ENCODE measurements at places on chromosomes 13 and 19.

DNA sequence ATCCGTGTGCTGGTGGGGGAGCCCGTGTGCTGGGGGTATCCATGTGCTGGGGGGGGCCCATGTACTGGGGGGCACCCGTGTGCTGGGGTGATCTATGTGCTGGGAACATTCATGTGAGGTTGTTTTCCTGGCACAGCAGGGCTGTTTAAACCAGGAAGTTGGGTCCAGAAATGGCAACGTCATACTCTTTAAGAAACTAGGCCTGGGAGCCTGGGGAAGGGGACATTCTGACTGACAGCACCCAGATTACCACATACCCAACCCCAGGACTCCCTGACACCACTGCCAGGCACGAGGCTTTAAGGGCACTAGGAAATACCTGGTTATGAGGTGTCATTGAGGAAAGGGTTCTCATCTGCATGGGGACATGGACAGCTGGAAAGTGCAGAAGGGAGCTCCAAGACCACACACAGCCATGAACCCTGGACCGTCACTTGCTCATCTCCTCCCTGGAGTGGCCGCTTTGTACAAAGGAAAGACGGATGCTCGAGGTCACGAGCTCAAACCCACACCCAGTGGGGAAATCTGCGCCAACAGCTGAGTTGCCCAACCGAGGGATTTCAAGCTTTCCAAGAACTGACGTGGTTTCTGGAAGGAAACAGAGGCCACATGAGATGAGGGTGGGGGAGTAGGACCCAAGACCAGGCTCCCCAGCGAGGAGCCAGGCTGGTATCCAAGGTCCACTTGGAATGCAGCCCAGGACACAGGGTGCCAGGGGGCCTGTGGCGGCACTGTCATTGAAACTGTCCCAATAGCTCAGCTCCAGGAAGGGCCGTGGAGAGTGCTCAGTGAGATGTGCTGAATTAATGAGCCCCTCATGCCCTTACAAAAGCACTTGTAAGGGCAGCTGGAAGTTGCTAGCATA, 40.9 kb downstream of the RAB20 start:
- DNase-seq = no peak

- DNase-seq = peak; percentile 94
Measured at GRCh38 chr13:69565334-69565733, 542.3 kb upstream of the ATXN8OS start.

DNA sequence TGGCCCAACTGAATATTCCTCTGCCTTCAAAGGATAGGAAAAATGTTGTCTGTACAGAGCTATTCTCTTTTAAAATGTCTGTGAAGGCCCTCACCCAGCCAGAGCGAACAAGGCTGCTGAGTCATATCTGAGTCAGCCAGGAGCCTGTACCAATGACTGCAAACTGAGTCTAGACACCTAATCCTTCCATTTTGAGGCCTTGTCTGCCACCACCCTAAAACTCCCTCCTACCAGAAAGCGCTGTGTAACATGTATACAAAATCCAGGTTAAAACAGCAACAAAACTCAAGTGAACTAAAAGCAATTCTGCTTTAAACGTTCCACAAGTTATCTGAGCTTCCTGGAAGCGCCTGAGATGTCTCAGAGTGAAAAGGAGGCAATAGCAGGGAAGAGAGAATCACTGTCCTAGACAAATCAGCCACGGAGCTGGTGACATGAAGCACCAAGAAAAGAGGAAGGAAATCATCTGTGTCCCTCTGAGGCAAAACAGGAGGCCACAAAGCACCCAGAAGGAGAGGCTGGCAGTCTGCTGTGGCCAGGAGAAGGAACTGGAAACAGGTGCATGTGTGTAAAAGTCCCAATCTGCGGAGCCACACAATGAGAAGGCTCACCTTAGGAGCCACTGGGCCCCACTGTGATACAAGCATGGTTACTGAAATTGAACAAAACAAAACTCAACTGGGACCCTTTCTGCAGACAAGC, 10.2 kb downstream of the DHRS12 start:
- DNase-seq = peak; percentile 61

DNA sequence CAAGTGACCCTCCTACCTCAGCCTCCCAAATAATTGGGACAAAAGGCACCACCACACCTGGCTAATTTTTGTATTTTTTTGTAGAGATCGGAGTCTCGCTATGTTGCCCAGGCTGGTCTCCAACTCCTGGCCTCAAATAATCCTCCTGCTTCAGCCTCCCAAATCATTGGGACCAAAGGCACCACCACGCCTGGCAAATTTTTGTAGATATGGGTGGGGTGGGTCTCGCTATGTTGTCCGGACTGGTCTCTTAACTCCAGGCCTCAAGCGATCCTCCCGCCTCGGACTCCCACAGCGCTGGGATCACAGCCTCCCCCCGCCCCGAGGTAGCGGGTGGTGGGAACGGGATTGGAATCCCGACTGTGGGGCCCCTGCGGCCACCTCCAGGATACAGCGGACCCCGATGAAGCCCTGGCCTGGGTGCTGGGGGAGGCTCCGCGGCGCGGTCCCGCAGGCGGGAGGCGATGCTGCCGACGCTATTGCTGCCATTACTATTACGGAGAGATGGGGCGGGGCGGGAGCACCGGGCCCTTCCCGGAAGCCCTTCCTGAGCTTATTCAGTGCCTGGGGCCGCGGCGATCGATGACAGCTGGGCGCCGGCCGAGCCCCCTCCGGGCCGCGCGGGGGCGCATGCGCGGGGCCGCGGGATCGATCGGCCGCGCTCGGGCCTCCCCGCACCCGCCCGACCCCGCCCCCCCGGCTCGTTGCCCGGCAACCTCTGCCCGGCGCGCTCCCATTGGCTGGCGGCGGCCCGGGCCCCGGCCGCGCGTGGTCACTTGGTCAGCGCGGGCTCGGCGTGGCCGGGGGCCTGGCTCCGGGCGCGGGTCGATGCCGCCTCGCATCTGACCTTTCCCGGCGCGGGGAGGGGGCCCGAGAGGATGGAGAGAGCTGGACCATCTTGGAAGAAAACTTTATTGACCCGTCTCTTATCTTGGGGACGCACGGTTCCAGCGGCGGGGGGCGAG, 27.9 kb upstream of the ONECUT3 start:
- peak; percentile 15 for DNase-seq
